ENCODE measurements at places on chromosomes 1 and 21.

GRCh38 chr1:193626695-193627094 is 440.3 kb upstream of the B3GALT2 start:
- DNase-seq, result no peak

DNA sequence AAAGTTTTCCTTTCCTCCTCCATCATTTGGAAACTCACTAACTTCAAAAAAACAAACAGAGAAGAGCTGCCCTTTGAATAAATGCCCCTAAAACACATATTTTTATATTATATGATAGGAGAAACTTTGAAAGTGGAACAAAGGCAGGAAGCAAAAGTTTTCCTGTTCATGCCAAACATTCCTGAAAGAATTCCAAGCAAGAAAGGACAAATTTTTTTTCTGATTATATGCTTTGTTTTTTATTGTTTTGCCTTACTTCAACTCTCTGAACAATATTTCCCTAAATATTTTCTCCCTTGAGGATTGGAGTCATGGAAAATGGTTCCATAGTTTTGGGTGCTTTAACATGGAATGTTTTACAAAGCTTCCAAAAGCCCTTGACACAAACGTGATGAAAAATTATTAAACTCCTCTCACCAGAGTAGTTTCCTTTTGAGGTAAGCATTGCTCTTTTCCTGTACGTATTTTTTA is 638.5 kb upstream of the CAMK1G start:
- DNase-seq, result no peak

GRCh38 chr1:150420560-150421265 is 56.8 kb downstream of the RPRD2 start:
- DNase-seq, result peak; percentile 79

DNA sequence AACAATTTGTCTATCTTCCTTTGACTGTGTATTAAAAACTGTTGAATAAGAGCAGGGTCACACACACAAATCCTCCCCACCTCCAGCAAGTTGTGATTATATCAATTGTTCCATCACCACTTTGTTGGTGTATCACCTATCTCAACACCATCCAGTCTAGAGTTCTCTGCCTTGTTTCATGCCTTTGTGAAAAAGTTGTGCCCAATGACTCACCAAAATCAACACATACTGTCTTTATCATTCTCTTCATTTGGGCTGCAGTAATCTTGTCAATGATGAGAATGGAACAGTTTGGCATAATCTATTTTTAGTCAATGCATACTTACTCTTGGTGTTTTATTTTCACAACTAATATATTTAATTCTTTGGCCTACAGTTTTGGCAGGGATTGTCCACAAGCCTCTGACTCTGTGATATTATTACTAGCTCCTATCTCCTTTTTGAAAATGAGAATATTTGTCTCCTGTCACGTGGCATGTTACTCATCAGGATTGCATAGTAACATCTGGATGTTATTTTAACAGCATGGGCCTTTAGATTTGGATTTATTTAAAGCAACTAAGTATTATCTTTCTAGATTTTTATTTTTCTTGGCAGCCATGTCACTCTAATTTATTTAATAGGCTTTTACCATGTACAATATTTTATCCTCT is 5.1 kb downstream of the C1orf87 start:
- DNase-seq, result no peak

DNA sequence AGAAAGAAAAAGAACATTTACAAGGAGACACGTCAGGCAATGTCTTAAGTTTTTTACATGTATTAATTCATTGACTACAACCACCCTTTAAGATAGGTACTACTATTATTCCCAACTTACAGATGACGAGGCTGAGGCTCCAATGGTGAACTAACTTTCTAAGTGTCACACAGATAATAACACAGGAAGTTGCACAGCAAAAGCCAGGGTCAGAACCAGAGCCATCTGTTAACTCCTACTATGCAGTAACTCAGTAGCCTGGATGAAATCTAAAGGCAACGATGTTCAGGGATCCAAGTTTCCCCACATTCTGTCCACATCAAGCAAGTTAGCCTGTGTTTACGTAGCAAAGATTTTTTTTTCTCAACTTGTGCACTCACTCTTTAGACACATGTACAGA is 371.7 kb downstream of the PTPRC start:
- DNase-seq, result no peak

DNA sequence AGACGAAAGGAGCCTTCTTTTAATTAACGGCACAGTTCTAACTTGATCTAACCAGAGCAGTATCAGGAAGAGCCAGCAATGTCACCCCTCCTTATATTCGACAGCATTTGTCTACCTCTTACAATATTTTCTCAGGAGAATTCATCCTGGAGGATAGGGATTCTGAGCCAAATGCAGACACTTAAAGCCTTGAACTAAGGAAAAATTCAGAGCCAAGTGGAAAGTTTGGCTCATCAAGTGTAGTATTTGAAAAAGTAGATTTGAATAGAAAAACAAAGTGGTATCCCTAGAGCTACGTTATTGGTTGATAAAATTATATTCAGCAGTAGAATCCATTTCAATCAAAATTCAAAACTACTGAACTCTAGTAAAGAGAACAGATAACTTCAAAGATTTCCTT is 732.0 kb upstream of the ADGRL2 start:
- DNase-seq, result no peak

DNA sequence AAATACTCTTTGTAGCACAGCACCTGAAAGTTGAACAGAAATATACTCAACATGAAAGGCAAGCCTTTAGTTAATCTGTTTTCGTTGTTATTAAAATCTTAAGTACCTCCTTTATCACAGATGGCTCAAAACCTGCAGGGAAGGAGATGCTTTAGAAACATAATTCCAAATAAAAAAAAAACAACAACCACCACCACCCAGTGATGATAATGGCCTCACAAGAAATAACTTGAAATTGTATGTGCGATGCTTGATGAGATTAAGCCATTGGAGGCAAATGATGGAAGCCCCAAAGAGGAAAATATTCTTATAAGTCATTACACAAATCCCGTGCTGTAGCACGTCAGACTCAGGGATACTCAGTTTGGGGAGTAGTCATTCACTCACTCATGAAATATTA is 24.9 kb upstream of the ZBTB40 start:
- DNase-seq, result no peak

DNA sequence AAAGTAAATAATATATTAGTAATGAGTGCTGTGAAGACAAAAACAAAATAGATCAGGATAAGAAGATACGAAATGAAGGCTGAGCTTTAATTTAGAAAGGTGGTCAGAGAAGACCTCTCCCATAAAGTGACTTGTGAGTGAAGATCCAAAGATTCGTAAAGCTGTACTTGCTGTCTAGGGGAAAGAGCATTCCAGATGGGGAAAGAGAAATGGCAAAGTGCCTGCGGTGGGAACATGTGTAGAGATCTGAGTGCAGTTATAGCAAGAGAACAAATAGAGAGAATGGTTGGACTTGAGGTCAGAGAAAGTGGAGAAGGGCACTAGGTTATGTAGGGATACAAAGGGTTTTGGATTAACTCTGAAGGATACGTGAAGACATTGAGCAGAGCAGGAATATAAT is 60.6 kb downstream of the NUF2 start:
- no peak for DNase-seq

All from cerebellum (tissue), 4 donors.